NCI-H1092 treated with DMSO at 0.1 percent for 48 hours (cell line): ENCODE measurements at places on chromosomes 16 and 17.

DNA sequence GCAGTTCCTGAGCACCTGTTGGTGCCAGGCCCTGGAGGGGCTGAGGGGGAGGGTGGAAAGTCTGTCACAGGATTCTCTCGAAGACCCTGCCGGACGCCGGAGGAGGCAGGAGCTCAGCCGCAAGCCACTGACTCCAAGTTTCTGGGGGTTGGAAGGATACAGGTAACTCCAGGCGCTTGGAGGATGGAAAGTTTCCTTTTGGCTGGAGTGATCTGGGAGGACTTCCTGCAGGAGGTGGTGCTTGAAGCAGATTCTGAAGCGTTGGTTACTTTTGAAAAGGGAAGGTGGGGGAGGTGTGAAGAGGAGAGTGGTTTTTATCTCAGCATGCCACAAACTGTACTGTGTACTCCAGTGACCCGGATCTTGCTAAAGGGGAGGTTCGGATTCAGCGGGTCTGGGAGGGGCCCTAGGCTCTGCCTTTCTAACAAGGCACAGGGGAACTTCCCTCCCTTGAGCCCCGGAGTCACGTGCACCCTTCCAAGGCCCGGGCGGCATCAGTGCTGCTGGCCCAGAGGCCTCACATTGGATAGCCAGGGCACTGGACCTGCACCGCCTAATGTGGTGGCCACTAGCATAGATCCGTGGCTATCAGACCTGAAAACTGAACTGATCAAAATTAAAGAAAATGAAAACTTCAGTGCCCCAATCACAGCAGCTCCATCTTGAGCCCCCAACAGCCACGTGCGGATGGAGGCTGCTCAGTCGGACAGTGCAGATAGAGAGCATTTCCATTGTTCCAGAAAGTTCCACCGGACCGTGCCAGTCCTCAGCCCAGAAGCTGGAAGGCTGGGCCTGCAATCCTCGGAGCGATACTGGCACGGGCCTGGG lies 42.2 kb upstream of the GSE1 start:
- no peak for DNase-seq

DNA sequence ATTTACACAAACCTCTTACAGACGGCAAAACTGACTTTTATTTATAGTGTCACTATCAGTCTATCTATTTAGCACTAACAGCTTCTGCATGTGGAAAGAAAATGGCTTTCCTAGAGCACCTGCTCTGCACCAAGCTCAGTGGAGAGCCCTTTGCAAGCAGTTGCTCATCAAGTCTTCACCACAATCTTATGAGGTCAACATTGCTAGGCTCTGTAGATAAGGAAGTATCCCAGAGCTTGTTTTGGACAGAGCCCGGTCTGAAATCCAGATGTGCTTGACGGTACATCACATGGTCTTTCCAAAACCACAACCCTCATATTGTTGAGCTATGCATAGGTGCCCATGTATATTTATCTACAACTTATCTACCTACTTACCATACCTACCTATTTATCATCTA lies 572.7 kb upstream of the CDH5 start:
- no peak for DNase-seq

- no peak for DNase-seq
These were observed at the start of gene MFSD6L for GRCh38 chr17:8798846-8799569. Gene MFSD6L, minus strand, starts transcription at chr17:8799365. Its CDS starts 245 bp downstream, at chr17:8799120.

GRCh38 chr16:87924041-87924810 lies 12.1 kb downstream of the CA5A start:
- peak; percentile 97 for DNase-seq

DNA sequence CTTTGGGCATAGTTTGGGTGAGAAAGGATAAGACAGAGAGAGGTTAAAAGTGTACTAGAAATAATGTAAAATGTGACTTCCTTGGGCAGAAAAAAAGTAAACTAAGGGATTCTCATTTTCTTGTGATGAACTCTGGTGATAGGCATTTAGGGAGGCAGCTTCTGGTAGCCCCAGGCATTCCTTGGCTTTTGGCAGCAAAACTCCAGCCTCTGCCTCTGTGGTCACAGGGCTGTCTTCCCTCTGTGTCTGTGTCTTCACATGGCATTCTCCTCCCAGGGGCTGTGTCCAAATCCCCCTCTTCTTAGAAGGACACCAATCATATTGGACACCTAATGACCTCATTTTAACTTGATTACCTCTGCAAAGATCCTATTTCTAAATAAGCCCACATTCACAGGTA lies 54.7 kb downstream of the HS3ST3B1 start:
- DNase-seq, result no peak

GRCh38 chr16:17915791-17916190 lies 420.7 kb downstream of the NPIPA8 start:
- no peak for DNase-seq

- no peak for DNase-seq
These were observed 1.9 kb downstream of the CLCN7 start for GRCh38 chr16:1472974-1473373.
